ENCODE measurements at places on chromosomes 16 and 17.
A peak's percentile ranks its signal among the peaks of the same experiment; 100 is the strongest.

DNA sequence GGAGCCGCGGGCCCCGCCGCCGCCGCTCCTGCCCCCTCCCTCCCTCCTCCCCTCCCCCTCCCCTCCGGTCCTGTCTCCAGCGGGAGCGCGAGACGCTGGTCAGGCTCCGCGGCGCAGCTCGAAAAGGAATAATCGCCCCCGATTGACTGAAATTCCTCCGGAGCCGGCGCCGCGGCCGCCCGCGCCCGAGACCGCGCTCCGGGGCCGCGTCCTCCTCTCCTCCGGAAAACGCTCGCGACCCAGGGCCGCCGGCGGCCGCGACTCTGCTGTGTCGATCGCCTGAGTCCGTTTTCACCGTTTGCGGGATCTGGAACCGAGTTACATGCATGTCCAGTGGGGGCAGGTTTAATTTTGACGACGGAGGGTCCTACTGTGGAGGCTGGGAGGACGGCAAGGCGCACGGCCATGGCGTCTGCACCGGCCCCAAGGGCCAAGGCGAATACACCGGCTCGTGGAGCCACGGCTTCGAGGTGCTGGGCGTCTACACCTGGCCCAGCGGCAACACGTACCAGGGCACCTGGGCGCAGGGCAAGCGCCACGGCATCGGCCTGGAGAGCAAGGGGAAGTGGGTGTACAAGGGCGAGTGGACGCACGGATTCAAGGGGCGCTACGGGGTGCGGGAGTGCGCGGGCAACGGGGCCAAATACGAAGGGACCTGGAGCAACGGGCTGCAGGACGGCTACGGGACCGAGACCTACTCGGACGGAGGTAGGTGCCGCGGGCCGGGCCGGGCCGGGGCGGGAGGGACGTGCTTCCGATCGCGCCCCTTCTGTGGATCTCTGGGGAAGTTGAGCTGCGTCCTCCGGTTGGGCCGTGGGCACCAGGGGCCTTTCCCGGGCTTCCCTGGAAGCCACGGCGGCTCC lies 744 bp downstream of the JPH3 start:
- no peak for DNase-seq

- DNase-seq, result no peak
These were observed 1.1 kb upstream of the ZG16B start for GRCh38 chr16:2828876-2829430.

- peak; percentile 43 for DNase-seq
These were observed 1.9 kb upstream of the CPD start for GRCh38 chr17:30376621-30377452.

DNA sequence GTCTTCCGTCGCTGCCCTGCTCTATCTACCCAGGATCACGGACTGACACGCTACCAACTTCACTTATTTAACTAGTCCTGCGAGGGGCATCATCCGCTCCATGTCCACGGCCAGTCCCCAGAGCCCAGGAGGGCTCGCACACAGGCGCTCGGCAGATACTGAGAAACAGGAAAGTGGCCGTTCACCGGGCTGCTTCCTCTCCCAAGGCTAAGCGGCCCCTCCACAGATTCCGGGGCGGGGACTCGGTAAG lies 388 bp downstream of the OXLD1 start:
- no peak for DNase-seq

- no peak for DNase-seq
These were observed 18.6 kb downstream of the ZC3H18 start for GRCh38 chr16:88588754-88589153.

GRCh38 chr17:60506312-60506711 lies 19.7 kb downstream of the APPBP2 start:
- DNase-seq, result no peak

DNA sequence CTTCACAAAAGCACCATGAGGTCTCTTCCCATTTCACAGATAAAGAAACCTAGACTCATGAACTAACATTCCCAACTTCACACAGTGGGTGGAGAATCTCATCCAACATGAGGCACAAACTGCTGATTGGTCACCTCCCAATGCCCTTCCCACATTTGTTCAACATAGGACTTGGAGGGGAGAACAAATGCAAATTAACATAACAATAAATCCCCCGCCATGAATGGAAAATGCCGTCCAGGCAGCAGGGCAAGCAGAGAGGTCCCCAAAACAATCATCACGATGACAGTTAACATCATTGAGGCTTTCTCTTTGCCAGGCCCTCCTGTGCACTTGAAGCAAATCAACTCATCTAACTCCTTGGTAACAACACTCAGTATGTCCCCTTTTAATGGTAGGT lies 185.3 kb downstream of the TMEM132E start:
- DNase-seq, result no peak

DNA sequence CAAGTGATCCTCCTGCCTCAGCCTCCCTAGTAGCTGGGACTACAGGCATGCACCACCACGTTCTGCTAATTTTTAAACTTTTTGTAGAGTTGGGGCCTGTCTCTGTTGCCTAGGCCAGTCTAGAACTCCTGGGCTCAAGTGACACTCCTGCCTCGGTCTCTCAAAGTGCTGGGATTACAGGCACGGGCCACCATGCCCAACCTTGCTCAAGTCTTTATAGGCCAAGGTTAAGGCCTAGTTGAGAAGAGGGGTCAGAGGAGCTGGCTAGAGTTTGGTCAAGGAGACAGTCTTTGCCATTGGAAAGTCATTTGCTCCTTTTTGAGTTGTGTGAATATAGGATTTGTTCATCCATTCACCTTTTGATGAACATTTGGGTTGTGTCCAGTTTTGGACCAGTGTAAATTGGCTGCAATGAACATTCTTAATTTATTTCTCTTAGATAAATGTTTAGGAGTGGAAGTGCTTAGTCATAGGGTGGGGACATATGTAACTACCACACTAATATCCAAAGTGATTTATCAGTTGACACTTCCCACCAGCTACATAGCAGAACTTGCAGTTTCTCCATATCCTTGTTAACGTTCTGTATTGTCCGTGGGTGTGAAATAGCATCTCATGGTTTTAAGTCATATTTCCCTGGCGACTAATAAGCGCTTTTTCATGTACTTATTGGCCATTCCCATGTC lies 30.7 kb upstream of the ARHGAP17 start:
- no peak for DNase-seq

DNA sequence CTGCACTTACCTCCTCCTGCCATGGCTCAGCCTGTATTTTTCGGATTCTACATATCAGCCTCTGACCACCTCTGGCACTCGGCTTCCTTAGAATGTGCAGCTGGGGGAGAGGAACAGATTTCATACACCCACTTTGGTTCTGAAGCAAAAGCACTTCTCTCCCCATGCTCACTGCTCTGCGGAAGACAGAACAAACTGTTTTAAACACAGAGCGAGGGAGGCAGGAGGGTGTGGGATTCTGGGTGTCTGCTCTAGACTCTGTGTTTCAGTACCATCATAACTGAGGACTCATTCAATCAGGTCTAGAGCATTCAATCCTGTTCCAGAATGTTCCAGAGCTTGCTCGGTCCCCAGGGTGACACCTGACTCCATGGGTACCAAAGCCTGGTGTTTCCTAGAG lies 239.1 kb downstream of the GRIN2A start:
- DNase-seq, result no peak

DNA sequence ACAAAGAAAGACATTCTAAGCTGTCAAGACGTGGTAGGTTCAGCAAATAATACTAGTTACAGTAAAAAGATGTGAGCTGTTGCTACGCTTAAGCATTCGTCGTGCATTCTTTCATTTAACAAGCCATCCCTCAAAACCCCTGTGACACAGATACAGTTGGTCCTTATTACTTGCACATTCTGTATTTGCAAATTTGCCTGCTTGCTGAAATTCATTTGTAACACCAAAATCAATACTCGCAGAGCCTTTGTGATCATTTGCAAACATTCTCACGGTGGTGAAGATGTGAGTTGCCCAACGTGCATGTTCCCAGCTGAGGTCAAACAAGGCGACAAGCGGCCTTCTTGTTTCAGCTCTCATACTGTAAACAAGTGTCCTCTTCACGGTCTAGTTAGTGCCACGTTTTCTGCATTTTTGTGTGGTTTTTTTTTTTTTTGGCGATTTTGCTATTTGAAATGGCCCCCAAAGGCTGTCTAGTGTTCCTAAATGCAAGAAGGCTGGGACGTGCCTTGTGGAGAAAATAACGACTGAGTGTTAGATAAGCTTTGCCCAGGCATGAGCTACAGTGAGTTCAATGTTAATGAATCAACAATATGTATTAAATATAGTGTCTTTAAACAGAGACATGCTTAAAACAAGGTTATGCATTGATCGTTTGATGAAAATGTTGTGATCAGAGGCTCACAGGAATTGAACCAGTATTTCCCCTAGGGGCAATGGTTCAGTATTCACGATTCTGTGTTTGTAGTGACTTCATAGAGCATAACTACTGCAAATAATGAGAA lies 84.1 kb downstream of the RAB11FIP4 start:
- no peak for DNase-seq

- no peak for DNase-seq
These were observed 728 bp upstream of the NMT1 start for GRCh38 chr17:45060382-45060796.

DNA sequence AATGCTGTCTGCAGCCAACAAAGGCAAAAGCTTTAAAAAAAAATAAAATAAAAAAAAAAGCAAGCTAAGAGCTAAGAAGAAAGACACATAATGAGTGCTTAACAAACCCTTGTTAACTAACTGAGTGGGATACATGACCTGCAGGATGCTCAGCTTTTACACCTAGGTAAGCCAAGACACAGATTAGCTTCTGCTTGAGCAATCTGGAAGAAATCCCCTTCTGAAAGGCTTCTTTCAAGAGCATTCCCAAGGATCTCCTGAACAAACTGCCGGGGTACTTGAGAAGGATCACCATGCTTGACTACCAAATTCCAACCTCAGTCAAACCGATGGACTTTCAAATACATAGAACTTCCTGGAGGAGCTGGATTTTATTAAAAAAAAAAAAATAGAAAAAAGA lies 92.9 kb downstream of the SMG6 start:
- DNase-seq, result no peak

GRCh38 chr17:54900457-54901229 lies at the start of gene TOM1L1:
Gene TOM1L1, plus strand, starts transcription at chr17:54900852. Its CDS starts 14 bp downstream, at chr17:54900866.
- peak; percentile 37 for DNase-seq
